ENCODE measurements at places on chromosomes 3 and 15.

GRCh38 chr15:98583771-98584430 is 64.4 kb upstream of the IGF1R start:
- DNase-seq, result no peak

DNA sequence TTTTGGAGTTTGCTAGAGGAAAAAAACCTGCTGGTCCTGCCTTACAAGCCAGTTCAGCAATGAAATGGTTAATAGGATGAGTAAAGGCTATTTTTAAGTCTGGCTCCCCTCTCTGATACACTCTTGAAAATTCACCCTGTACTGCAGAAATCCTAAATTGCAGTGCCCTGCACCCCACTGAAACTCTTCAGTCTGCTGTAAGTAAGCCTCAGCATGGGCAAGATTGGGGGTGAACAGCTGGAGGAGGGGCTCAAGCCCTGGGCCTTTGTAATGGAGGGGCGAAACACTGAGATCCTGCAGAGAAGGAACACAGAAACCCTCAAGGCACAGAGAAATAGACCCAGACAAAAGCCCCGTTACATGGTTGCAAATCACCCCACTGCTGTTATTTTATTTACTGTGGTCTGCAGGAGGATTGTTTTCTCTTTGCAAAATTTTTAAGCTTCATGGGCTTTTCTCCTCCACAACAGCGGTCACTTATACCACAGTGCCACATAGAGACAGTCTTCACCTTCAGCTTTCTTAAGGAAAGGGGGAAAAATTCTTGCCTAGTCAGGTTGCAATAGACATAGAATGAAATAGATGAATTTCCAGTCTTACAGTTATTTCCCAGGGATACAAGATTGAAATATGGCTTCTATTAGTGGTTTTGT is 45.0 kb downstream of the SOX2 start:
- DNase-seq, result no peak

GRCh38 chr15:79339588-79340314 is 28.8 kb downstream of the TMED3 start:
- peak; percentile 14 for DNase-seq

GRCh38 chr3:196712514-196713413 is 587 bp downstream of the PIGX start:
- peak; percentile 85 for DNase-seq

DNA sequence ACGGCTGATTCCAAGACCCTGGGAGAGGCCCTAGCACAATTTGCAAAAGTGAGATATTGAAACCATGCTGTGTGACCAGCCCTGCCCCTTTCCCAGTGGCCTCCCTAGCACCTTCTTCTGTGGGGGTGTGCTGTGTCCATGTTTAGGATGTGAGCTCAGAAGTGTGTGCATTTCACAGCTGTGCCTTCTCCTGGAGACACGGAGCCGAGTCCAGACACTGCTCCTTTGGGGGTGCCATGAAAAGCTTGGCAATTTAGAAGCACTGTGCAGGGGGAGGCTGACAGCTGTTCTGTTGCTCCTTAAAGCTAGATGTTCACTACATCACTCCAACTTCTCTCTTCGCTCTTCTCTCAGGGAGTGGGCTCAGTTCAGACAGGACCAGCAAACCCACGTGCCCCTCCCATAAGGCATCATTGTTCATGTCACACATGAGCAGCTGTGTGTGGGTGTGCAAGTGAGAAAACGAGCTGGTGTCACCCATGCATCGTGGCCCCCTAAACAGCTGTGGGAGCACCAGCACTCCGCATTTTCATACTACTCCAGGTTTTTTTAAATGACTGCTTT is 492.6 kb downstream of the GABRG3 start:
- DNase-seq, result no peak

DNA sequence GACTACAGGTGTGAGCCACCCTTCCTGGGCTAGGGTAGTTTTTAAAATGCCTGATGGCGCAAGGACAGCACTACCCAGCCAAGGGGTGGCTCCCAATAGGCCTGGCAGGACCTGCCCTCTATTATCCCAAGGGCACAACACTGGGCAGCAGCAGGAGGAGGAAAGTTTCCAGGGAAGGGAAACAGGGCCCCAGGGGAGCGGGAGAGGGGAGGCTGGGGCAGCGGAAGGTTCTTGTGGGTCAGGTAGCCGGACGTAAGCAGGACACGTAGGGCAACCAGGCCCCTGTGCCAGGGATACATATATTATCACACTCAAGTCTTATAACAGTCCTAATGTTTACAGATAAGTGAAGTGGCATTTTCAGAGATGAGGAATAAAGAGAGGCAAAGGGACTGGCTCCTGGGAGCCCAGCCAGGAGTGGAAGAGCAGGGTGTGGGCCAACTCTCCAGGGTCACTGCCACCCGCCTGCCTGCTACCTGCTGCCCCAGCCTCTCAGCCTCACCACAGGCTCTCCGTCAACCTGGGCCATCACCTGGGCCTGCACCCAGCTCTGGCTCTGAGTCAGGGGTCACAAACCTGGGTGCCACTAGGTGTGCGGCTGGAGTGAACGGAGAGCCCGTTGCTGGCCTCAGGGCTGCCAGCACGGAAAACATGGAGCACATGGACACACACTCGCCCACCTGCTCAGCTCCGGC is 73.2 kb upstream of the SNRPA1 start:
- DNase-seq, result no peak

DNA sequence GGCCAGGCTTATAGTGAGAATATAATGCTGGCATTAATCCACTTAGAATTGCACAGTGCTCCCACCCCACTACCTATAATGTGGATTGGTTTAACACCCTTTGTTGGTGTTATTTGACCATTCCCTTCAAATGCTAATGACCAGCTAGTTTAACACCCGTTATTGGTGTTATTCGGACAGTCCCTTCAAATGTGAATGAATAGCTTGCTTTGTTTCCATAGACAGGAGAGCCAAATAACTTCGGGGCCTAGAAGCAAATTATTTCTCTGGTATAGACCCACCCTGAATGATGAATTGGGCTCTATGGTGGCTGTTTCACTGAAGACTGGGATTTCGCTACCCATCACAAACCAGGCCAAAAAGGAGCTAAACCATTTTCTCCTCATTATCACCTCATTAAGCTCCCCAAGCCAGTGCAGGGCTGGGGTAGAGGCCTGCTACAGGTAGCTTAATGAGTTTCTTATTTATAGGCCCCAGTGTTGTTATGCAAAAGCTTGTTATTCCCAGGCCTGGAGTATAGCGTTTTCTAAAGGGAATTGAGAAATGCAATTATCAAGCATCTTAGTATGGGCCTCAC is 494.1 kb upstream of the DPH6 start:
- DNase-seq, result no peak

- no peak for DNase-seq
Observed at GRCh38 chr3:129622226-129622874, 15.9 kb upstream of the PLXND1 start.

GRCh38 chr15:96804754-96805153 is 474.3 kb downstream of the NR2F2 start:
- DNase-seq, result no peak

DNA sequence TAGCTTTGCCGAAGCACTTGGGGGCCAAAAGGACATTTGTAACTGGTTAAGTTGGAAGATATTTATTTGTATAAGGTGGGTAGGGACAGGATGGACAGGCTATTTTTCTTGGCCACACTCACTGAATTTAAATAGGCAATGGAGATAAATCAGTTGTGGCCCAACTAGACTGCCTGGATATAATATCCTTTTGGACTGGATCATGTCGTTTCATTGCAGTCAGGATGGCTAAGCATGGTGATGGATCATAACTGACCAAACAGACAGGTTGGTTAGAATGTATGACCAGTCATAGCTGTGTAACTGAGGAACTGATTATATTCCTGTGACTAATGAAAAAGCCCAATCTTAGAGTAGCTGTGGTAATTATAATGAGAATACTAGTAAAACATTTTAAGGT is 284.0 kb downstream of the LPP start:
- DNase-seq, result no peak

DNA sequence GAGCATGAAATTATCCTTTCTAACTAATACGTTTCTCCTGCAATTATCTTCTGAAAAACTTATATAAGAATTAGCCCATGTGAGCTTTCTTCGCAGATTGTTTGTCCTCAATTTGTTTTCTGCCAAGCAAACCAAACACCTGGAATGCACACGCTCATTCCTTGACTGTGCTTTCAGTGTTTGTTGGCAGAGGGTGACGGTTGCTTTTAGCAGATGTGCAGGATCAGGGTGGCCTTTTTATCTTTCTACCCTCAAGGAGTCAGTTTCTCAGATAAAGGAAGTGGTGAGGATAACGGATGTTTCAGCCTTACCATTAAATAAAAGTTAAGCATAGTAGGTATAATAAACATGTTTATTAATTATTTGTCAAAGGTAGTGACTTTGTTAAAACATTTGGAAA is 15.2 kb downstream of the ARPP21 start:
- DNase-seq, result peak; percentile 64

DNA sequence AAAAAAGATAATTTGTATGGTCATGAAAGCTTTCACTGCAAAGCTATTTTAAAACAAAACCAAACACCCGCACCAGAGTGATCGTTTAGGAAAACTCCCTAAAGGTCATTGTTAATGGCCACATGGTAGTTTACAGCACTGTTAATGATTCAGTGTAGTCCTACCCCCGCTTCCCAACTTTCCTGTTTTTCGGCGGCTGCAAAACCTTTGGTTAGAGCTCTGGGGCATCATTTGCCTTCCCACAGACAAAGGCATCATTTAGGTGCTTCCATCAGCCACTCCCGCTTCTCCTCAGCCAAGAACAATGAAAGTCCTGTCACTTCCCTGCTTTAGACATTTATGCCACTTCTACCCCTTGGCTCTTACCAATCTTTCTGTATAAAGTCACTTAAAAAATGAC is 10.6 kb downstream of the MELTF start:
- DNase-seq, result no peak

DNA sequence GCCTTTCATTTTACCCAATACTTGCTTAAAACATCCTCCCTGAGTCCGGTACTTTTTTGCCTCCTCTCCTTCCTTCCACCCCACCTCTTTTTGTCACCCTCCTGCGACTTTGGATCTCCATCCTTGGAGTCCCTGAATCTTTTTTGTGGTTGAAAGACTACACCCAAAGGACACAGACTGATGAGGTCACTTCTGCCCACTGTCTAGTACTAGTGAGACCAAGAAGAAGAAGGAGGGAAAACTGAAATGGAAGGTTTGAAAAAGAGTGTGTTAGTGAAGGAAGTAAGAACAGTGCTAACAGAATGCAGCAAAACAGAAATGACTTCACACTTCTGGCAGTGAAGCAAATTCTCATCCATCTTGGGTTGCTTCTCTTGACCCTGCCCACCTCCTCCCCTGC is 6.6 kb downstream of the B3GNT5 start:
- DNase-seq, result no peak

- no peak for DNase-seq
Observed at GRCh38 chr15:72824112-72824511, 40.6 kb upstream of the ADPGK start.

DNA sequence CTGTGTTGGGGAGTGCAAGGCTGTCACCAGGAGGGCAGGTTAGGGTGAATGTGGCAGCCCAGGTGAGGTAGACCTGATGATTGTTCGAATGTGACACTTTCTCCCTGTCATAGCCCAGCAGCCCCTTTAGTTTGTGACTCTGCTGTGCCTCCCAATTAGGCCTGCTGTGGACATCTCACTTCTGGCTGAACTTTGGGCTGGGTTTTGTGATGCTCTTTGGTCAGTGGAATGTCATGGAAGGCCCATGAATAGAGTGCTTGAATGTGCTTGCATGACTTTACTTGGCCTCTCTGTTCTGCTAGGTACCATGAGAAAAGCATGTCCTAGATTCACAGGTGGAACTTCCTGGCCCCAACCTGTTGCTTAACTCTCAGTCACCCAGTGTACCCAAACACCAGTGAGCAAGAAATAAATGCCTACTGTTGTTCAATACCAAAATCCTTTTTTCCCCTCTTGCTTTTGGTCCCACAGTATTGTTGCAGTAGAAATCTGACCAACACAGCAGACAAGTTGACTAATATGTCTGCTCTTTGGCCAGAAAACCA is 249.7 kb downstream of the PTPRG start:
- DNase-seq, result no peak

GRCh38 chr15:40253167-40253790 is 14.4 kb downstream of the PAK6 start:
- DNase-seq, result no peak

- DNase-seq, result no peak
Observed at GRCh38 chr3:4693620-4694019, 200.5 kb downstream of the ITPR1 start.

DNA sequence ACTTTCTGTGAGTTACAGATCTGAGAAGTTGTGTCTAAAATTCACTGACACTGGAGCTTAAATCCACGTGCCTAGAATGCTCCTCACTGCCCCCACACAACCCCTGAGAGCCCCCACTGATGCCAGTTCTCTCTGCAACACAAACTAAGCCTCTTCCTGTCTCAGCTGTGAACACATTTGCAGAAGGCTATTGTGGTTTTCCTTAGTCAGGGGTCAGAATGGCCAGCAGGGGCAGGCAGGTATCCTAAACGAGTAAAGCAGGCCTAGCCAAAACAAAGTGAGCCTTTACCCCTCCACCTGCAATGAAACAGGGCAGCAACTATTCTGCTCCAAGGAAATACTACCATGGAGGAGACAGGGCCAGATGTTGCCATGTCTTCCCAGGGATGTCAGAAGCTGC is 78.6 kb downstream of the FHIT start:
- no peak for DNase-seq

GRCh38 chr3:138187296-138188012 is at the start of gene ARMC8:
Gene ARMC8, plus strand, starts transcription at chr3:138187301. Its CDS starts 254 bp downstream, at chr3:138187555.
- peak; percentile 78 for DNase-seq

- no peak for DNase-seq
Observed at GRCh38 chr15:31270767-31271166, 55.9 kb upstream of the KLF13 start.

DNA sequence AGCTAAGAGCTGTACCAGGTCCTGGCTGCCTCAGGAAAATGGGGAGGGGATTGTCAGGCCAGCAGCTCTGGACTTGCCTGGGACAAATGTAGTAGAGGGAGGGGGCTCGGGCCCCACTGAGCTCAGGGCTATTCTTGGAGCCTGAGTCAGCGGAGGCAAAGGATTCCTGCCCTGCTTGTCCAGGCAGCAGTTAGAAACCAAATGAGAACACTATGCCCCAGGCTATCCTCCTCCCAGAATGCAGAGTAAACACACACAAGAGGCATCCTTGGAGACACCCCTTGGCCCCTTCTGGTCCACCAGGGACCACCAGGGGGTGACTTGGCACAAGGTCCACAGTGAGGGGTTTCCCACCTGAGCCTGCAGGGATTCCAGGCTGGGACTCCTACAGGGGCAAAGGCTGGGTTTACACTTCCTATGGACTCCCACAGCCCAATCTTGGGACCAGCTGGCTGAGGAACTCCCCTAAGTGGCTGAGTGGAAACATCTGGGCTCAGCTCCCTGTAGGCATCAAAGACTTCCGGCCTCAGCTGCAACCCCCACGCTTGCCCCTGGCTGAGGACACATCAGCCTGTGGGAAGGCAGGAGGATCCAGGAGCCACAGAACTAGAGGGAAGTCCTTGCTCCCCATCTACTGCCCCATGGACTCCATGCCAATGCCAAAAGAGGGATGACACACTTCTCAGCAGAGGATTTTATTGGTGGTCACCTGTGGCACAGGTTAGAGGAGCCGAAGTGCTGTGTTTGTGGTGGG is 3.4 kb upstream of the COL7A1 start:
- DNase-seq, result no peak

DNA sequence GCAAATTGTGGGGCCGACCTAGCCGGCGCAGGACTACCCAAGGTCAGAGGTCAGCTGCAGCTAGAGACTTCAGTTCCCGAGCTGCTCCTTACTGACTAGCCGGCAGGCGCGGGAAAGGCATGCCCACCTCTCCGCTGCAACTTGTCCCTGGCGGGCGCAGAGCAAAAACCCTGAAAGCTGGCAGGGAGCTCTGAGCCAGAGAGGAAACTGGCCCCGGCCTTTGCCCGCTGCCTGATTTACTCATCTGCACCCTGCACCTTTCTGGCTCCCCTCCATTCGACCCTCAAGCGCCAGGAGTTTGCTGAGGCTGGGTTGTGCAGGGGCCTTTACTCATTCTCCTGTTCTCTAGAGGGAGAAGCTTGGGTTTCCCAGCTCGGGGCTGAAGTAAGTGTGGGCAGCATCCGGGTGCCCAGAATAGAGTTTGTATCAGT is 1.5 kb downstream of the ZIC4 start:
- no peak for DNase-seq
